ENCODE measurements at places on chromosomes 2 and 18. TPM values are rescaled to one million over a fixed set of nuclear protein-coding genes. Genes with fewer than 3 reads are reported as not detected.
A peak's percentile ranks its signal among the peaks of the same experiment; 100 is the strongest.

DNA sequence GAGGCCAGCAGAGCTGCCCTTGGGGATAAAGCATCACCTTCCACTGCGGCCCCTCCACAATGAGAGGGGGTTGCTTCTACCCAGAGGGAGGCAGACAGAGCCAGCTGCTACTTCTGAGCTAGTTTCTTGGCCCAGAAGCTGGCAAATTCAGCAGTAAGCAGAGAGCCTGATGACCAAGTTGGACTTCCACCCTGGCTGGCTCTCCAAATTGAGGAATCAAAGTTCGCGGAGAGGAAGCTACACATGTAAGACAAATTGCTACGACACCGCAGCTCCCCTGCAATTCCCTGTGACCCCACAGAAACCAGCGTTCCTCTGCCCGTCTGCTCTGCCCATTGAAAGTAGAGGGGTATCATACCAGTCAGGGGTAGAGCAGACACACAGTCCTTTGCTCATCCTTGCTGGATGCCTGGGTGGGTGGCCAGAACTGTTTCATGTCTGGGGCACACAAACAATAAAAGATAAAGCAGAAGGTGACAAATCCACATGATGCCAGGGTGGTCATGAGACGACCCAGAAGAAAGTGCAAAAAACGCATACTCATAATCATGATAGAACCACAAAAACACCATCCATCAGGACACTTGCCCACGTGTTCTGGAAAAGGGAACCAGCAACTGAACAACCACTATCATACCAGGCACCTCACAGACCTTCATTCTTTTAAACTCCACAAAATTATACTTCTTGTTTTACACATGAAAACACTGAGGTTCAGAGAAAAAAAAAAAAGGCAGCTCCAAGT, 5.4 kb downstream of the TFCP2L1 start:
- no peak for DNase-seq
- no peak overlapping the region for H3K4me3 ChIP-seq
- no peaks in the 10 kb centered on the region for H3K36me3 ChIP-seq
- no peaks in the 10 kb centered on the region for H3K4me1 ChIP-seq
- H3K27me3 ChIP-seq: peaks cover 19% of the 10 kb centered on the region
- H3K27ac ChIP-seq: no peak overlapping the region

DNA sequence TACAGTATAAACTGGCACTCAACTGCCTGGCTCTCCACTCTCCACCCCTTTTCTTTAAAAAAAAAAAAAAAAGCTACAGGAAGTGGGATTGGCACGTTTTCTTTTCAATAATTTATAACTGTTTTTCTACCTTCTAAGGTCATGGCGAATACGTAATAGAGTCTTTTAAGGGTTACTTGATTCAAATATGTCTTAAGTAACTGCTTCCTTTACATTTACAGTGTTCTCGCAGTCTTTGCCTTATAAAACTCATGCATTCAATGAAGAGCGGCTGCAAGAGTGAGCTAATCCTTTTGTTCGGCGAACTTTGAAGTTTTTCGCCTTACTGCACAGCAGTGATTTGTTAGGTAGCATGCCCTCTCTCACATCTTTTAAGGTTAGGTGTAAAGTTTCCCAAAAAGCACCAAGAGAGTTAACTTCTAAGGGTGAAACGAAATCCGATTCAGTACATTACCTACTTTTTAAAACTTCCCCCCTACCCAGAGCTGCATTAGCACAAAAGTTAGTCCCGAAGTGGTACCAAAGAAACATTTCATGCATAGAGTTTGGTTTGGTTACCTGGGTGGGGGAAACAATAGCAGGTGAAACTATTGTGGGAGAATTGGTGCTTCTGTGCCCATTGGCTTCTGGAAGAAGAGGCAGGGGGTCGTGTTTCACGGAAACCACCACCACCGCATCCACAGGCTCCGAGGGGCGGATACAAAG, 2.0 kb downstream of the KCTD1 start:
- H3K4me1 ChIP-seq: peaks cover 31% of the 10 kb centered on the region
- DNase-seq: peak; percentile 46
- peaks cover 15% of the 10 kb centered on the region for H3K27me3 ChIP-seq
- no peak overlapping the region for H3K27ac ChIP-seq
- H3K36me3 ChIP-seq: no peaks in the 10 kb centered on the region

DNA sequence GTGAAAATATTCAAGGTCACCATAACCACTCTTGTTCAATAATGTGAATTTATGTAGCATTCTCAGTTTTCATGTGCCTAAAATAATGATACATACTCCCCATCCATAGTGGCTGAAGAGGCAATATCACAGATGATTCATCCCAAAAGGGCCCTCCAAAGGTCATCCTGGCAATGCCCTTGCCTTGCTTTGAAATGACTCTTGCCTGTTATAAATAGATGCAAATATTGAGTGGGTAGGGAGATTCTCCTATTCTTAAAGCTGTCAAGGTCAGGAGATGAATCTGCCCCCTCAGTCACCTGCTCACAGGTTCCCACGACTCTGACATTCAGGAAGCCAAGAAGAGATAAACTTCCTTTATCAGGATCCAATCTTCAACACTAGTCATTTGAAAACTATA, 490.5 kb downstream of the TNS1 start:
- no peak for DNase-seq
- no peaks in the 10 kb centered on the region for H3K4me1 ChIP-seq
- H3K27ac ChIP-seq: no peak overlapping the region
- no peaks in the 10 kb centered on the region for H3K27me3 ChIP-seq
- H3K36me3 ChIP-seq: no peaks in the 10 kb centered on the region

Gene GALNT13
- not detected for total RNA-seq

Gene PDE11A
- total RNA-seq: 0.51 TPM
